Activated CD4-positive, alpha-beta T cell treated with anti-CD3 and anti-CD28 coated beads, Interleukin-10, Interleukin-2, amounts not matched to agents 100 ng/mL and 50 ng/mL, durations not matched to agents 16 hours and 8 hours (primary cell): ENCODE measurements at places on chromosomes 13 and 19.

GRCh38 chr13:30976025-30976424 lies 43.6 kb downstream of the TEX26 start:
- no peak for DNase-seq

- no peak for DNase-seq
Observed at GRCh38 chr13:43915451-43915850, 35.7 kb downstream of the LACC1 start.

DNA sequence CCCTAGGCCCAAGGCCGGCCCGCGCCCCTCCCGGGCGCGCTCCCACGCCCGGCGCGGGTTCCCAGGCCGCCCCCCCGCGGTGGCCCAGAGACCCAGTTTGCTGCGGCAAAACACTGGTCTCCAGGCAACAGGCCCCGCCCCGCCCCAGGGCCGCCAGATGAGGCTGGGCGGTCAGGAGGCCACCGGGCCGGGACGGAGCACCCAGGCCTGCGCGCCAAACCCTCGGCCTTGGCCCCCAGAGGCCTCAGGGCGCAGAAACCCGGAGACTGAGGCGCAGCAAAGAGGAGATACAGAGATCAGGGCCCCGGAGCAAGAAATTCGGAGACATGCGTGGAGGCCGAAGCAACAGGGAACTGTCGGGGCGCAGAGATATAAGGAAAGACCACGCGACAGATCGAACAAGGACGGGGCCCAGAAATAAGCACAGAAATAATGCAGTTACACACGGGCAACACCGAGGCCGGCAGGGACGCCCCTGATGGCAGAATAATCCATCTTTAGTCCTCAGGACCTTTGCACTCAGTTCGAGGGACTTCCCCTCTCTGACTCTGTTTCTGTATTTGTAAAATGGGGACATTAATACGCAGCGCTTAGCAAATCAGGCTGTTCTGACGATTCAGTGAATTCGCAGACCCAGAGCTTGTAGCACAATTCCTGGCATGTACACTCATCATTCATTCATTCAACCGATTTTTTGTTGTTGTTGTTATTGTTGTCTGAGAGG lies 20.8 kb upstream of the ERCC1 start:
- peak; percentile 85 for DNase-seq

- DNase-seq = peak; percentile 5
Observed at GRCh38 chr19:13396250-13397080, 109.8 kb downstream of the CACNA1A start.

GRCh38 chr13:26480246-26480855 lies 77.1 kb upstream of the WASF3 start:
- no peak for DNase-seq

DNA sequence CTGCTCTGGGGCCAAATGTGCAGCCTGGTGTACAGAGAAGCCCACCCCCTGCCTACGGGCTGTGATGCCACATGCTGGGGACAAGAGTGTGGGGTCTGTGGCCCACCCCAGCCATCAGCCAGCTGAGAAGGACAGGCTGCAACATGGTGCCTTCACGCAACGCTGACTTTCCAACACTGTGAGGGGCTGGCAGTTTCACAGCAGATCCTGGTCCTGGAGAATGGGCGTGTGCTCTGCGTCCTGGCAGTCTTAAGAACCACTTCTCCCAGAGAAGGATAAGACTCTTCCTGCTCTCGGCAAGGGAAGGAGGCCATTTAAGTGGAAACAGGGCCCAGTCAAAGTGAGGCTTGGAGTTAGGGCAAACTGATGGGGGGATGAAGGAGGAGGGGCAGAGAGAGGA lies 4.6 kb downstream of the LRRC4B start:
- DNase-seq = no peak

DNA sequence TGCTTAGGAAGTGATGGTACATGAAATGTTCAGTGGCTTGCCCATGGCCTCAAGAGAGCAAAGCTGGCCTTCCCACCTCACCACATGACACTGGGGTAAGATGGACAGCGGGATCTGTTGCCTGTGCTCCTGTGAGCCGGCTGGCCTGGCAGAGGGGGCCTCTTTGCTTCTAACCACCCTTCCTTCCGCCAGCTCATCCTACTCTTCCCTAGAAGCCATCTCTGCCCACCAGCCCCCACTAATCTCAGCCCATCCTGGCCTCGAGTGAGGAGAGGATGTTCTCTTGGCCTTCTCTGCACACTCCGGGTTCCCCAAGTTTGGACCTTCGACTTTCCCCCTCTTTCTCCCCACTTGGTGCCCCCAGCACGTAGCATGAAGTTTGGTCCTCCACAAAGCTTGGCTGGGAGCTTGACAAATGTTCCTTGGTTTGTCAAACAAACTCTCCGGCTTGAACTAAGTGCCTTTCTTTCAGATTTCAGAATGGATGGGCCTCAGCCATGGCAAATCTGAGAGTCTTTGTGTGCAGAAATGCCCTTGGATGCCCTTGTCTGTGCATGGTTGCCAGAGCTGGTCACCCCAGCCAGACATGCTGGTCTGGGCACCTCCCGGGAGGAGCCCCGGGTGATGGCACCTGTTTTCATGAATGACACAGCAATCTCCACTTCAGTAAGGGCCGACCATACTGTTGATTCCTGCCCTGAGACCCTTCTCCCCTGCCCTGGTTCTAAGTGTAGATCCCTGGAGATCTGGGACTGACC lies 145.5 kb downstream of the URI1 start:
- DNase-seq = no peak

- no peak for DNase-seq
Observed at GRCh38 chr13:76798037-76798436, 88.2 kb downstream of the KCTD12 start.

- DNase-seq = no peak
Observed at GRCh38 chr19:10352764-10353671, 13.6 kb upstream of the ICAM3 start.

DNA sequence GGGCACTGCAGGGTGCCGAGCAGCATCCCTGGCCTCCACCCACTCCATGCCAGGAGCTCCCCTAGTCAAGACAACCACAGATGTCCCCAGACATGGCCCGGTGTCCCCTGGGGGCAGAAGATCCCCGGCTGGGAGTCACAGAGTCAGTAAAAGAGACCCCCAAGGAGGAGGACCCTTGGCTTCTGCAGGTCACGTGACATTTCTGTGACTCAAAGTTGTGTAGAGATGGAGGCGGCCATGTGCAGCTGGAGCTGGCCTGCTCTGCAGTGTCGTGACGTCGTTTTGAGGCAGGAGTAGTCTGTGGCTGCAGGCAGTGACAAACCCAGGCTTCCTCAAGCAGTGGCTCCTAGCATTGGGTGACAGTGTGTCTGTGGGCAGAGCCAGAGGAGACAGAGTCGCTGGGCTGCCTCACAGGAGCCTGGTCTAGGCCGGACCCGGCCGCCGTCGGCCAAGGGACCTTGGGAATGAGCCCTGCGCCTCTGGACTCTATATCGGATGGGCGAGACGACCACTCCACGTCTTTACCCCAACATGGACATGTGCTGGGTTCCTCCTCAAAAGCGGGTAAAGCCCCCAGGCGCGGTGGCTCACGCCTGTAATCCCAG lies 7.7 kb upstream of the DIRAS1 start:
- no peak for DNase-seq

GRCh38 chr13:74174810-74175209 lies 40.6 kb upstream of the KLF12 start:
- no peak for DNase-seq

GRCh38 chr19:51131780-51132680 lies 7.3 kb downstream of the SIGLEC9 start:
- DNase-seq = peak; percentile 49

GRCh38 chr13:113320226-113320875 lies 23.3 kb downstream of the LAMP1 start:
- no peak for DNase-seq

- DNase-seq = no peak
Observed at GRCh38 chr13:80100636-80101035, 240.3 kb downstream of the SPRY2 start.

DNA sequence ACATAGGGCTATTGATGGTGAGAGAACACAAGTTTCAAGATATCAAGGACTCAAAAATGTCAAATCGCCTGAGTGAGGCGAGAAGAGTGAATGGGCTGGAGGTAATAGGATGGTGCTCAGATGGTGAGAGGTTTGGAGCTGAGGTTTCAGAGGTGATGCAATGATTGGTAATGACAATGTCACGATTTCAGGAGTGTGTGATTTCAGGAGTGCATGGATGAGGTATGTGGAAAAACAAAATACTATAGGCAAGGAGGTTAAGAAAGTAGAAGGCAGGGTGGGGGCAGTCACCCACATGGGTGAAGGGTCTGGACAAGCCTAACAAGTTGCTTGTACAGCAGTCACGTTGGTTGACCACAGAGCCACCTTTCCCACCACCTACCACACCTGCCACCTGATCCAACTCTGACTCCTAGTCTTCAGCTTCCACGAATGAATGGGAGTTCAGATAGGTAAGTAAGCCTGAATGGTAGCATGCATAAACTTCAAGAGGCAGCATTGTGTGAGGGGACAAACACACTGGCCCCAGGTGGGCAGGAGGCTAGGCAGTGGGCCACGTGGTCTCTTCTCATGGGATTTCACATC lies 71.5 kb downstream of the RUBCNL start:
- peak; percentile 28 for DNase-seq

DNA sequence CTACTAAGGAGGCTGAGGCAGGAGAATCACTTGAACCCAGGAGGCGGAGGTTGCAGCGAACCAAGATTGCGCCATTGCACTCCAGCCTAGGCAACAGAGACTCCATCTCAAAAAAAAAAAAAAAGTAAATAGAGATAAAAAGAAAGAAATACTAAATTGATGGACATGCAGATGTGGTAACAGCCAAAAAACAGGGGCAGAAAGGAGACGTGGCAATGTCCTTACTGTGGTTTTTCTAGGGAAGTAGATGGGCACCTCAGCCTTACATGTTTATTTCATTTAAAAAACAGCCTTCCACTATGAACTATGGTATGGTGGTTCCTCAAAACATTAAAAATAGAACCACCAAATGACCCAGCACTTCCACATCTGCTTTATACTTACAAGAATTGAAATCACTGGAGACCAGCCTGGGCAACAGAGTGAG lies 6.5 kb upstream of the EIF3G start:
- DNase-seq = no peak

DNA sequence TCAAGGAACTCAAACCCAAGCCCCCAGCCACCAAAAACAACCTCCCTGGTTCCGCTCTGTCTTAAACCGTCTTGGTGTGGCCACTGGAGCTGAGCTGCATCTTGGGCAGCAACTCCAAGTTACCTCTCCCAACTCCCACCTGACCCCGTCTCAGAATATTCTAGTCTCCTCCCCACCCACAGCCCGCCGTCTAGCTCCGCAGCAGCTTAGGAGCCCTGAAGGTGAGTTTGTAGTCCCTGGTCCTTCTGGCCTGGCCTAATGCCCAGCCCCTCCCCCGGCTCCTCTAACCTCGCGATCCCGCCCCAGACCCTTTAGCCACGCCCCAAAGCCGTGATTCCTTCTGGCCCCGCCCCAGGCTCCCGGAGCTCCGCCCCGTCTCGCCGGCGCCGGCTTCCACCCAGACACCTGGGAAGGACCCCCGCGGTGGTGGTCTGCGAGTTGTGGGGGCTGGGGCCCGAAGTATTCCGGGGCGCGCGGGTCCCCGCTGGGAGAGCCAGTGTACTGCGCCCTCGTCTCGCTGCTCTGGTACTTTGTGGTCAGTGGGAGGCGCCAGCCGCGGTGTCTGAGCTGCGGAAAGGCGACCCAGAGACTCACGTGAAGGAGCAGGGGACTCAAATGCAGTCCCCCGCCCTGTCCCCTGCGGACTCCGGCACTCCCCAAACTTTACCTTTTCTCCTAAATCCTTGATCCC lies 2.5 kb upstream of the LHB start:
- DNase-seq = peak; percentile 70

- no peak for DNase-seq
Observed at GRCh38 chr13:40031031-40031430, 375.6 kb downstream of the COG6 start.

DNA sequence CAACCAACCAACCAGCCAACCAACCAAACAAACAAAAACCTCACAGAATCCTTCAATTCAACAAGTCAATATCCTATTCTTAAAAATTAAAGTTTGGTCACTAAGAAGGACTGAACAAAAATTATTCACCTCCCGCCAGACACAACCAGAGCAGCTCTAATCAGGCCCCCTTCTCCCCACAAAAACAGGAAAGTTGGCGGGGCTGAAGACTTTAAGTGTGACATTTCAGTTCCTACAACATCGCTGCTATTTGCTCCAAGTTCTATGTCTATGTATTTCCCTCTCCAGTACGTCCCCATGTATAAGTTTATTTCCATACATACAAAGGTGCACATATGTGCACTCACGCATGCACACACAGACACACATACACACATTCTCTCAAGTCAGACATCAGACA lies 32.8 kb upstream of the STK24 start:
- DNase-seq = no peak

DNA sequence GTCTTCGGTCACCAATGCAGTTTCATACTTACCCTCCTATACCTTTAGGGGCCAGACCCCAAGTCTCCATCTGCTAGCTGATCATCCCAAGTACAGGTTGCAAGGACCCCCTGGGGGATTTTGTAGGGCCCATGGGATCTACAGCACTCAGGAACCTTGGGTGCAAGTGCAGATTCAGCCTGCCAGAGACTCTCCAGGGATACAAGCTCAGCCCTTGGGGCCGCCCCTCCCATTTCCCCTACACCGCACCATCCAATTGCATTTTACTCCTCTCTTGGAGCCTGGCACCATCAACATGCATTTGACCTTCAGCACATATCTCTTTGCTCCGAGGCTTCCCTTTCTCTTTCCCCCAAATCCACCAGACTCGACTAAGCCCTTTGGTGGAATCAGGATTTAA lies 154.7 kb upstream of the ZNF536 start:
- DNase-seq = no peak

DNA sequence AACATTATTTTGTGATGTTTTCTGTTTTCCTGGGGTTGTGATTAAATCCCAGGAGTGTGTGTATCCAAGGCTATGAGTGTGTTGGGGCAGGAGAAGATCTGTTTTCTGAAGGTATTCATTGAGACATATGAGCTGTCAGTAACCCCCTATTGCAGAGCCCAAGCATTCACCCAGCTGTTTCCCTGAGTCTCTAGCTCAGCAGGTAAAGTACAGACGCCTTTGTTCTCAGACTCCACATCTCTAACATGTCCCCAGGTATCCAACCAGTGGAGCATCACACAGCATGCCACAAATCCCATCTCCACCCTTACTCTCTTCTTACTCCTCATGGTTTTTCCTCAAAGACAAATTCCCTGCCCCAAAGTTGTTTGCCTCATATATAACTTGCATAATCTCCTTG lies 213.6 kb downstream of the PCDH20 start:
- no peak for DNase-seq

GRCh38 chr13:51541037-51541436 lies 43.2 kb upstream of the WDFY2 start:
- no peak for DNase-seq

GRCh38 chr19:33895366-33895765 lies 98.7 kb downstream of the KCTD15 start:
- DNase-seq = no peak

DNA sequence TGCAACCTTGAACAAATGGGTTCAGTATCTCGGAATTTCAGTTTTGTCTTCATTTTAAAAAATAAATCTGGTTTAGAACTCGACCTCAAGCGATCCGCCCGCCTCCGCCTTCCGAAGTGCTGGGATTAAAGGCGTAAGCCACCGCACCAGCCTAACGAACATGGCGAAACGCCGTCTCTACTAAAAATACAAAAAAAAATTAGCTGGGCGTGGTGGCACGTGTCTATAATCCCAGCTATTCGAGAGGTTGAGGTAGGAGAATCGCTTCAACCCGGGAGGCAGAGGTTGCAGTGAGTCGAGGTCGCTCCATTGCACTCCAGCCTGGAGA lies 571 bp downstream of the ZNF302 start:
- DNase-seq = no peak
